ENCODE measurements at places on chromosomes 7 and 10.
A peak's percentile ranks its signal among the peaks of the same experiment; 100 is the strongest.

DNA sequence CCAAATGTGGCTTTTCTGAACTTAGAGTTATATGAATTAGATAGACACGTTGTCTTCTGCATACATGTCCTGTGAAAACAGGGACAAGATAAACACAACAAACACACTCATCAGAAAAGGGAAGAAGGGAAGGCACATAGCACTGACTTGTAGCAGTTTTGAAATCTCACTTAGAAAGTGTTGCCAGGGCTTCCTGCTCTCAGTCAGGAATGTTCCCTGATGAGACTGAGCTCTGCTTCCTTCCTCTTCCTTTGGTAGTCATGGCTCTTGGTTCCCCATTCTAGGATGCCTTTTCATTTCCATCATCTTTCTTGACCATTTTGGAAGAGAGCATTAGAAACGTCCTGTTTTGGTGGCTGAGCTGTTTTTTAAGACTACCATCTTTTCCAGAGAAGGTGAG, 233.8 kb upstream of the LYZL1 start:
- DNase-seq = no peak

GRCh38 chr10:11297136-11297535, 279.5 kb downstream of the CELF2 start:
- no peak for DNase-seq

GRCh38 chr7:88363249-88363648, 56.6 kb upstream of the STEAP4 start:
- DNase-seq = no peak

- peak; percentile 71 for DNase-seq
Measured at GRCh38 chr10:122164023-122164601, 107.0 kb upstream of the BTBD16 start.

DNA sequence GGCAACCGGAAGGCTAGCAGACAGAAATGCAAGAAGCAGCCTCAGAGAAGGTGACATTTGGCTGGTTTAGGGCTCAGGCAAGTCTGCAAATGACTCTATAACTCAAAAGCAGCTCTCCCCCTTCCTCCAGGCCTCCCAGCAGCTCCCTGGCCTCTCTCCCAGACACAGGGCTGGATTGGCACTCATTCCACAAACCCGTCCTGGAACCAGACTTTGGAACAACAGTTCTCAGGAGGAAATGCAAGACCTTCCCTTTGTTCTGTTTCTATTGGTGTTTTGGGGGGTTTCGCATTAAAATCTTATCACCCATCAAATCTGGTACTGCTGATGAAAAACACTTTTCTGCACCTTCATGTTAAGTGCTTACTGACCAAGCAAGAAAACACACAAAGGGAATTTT, 40.3 kb upstream of the EFCAB10 start:
- no peak for DNase-seq

GRCh38 chr10:49622426-49623425, 8.9 kb downstream of the CHAT start:
- no peak for DNase-seq

DNA sequence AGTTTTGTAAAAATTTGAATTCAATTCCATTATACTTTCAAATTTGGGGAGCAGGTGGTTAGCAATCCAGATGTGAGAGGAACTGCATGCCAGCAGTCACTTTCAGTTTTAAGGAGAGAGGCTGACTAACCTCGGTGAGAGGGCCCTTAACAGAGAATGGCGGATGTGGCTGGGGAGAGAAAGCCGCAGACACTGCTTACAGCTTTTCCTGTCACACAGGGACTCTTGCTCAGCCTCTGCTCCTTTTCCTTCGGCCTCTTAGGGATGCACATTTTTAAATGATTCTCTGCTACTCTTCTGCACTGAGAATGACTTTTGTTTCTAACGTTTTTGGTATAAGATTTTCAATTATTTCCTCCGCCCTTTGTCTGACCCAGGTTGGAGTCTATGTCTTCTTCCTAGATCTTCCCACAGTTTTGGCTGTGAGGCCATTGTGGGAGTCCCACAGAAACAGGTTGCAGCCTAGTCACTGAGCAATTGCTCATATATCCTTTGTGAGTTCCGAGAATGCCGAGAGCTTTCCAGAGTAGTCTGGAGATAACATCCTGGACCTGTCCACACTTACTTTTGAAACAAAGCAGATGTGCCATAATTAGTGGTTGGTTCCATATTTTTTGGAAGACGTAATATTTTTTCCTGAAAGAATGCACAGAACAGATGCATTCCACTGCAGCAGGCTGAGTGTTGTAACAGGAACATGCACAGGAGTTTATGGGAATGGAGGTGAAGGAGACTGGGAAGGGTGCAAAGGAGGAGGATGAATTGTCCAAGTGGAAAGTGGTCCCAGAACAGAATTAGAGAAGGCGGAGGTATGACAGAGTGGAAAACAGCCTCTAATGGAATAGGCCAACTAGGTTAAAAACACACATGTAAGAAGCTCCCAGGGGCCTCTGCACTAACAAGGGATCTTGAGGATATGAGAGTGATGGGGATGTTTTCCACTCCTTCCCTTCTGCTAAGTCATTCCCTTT, 168.0 kb upstream of the ZNF32 start:
- DNase-seq = peak; percentile 29

DNA sequence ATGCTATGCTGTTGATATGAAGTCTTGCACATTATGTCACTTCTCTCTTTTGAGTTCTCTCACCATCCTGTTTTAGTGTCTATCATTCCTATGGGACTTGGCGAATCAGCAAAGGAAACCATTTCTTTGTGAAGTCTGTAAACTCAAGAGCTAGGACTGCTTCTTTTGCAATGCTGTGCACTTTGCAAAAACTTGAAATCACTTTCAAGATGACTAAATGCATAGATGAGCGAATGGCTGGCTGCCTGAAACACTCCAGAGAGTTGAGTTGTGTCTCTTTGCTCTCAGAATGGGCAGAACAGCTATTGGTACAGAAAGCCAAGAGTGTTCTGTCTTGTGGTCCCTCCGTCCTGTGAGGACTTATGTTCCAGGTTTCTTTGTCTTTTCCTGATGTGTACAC, 18.3 kb upstream of the ELMO1 start:
- DNase-seq = no peak

GRCh38 chr10:47058032-47058702, 146.9 kb downstream of the PTPN20 start:
- no peak for DNase-seq

GRCh38 chr10:3874990-3875841, 90.2 kb upstream of the KLF6 start:
- no peak for DNase-seq

GRCh38 chr7:121545418-121545817, 149.3 kb upstream of the FAM3C start:
- no peak for DNase-seq

GRCh38 chr10:48905311-48905710, 34.3 kb downstream of the LRRC18 start:
- no peak for DNase-seq

GRCh38 chr7:106285855-106286492, 1.2 kb upstream of the NAMPT start:
- no peak for DNase-seq

DNA sequence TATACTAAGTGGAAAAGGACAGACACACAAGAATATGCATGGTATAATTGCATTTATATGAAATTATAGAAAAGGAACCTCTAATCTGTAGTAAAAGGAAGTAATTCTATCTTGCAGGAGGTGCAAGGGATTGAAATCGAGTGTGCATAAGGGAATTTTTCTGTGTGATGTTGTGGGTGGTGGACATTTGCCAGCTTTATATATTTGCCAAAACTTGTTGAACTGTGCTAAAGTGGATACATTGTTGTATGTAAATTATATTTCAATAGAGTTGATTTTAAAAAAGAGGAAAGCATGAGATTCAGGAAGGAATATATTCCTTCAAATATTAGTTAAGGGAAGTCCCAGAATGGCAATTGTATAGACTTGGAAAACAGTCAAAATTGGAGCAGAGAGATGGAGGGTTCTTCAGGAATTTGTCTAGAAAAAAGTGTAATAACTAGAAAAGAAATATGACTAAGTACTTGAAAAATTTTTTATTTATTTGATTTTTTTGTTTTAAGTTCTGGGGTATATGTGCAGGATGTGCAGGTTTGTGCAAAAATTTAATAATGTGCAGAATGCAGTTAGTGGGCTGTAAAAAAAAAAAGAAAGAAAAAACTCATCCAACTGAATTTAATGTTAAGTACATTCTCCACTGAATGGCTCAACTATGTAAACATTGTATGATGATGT, 96.1 kb downstream of the ARL4A start:
- DNase-seq = no peak

DNA sequence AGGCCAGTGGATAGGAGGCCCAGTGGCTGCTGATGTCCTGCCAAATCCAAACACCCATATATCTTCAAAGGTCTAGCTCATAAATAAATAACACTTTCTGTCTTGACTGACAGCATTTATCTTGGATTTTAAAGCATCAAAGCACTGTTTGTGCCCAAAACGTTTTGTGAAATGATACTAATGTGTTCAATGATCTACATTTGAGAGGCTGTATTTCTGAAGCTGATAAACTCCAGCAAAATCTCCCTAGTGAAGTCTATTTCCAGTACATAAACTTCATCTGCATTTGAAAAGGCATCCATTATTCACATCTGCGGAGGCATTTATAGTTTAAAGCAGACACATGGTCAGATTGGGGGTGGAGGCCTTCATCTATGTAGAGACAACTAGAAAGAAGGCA, 276.3 kb downstream of the HPSE2 start:
- no peak for DNase-seq

DNA sequence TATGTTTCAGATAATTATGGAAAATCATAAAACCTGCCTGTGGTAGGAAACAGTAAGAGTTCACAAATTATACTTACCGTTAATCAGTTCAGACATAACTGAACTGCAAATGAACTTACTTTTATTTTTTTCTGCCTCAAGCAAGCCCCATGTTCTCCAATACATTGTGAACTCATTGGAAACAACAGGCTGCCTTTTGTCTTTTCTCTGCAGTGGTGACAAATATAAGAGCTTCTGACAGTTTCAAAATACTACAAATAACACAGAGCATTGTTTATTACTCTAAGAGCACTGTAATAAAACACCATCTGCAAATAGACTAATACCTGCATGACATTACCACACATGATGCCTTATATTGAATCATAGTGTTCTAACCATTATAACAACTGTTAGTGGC, 94.0 kb upstream of the CDCA7L start:
- DNase-seq = no peak

DNA sequence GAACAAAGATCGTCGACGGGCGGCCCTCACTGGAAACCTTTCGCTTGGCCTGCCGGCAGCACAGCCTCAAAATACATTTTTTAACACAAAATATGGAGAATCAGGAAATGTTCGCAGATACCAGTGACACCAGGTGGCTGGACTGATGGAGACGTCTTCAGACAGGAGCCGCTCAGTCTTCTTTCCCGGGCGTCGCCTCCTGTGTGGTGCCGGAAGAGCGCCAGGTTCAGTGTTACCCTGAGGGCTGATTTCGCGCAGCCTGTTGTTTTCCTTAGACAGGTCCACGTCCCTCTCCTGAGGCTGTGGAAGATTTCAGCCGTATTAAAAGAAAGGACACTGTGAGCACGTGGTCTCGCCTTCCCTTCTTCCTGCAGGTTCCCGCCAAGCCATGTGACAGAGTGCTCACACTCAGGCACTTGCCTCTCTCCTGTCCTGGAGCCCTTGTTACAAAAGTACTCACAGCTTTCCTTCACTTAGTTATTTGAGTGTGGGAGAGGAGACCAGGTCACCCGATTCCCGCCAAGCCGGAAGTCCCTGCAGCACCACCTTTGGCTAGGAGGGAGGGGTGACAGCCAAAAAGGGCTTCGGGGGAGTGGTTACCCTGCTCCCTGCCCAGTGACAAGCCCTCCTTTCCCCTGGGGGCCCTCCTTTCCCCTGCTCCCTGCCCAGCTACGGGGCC, 21.7 kb upstream of the PWWP2B start:
- DNase-seq = no peak

DNA sequence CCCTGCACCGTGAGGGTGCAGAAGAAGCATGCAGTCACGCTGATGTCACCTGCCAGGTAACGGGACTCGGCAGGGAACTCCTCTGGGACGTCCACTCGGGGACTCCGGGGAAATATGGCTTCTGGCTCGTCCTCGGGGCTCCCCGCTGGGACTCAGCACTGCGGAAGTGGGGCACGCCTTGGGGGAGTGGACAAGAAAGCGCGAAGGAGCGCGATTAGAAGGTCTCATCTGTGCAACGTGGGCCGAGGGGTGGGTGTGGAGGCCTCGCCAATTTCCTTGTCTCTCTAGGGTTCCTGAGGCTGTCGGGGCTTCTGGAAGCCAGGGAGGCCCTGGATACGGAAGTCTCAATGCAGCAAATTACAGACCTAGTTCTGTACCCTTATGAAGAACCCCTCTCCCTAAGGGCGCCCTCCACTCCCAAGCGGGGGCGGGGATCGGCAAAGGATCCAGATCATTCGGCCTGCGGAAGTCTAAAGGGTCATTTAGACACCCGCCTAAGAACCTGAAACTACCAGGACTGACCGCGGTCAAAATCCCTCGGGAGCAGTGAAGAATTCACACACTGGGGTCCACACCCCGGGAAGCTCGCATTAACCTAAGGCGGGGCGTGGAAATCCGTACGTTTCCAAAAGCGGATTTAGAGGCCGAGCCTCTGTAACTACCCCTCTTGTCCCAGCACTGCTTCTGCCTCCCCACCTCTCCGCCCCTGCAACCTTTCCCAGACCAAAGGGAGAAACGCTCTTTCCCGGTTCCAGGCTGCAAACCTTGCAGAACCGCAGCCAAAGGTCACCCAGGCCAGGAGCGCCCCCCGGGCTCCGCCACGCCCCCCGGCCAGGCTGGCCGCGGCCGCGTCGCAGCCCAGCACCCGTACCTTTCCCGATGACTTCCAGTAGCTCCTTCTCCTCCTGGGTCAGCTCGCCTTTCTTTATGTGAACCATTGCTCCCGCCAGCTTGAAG, 640 bp downstream of the ANKMY2 start:
- DNase-seq = peak; percentile 26
